ENCODE measurements at places on chromosomes 12 and 14.

DNA sequence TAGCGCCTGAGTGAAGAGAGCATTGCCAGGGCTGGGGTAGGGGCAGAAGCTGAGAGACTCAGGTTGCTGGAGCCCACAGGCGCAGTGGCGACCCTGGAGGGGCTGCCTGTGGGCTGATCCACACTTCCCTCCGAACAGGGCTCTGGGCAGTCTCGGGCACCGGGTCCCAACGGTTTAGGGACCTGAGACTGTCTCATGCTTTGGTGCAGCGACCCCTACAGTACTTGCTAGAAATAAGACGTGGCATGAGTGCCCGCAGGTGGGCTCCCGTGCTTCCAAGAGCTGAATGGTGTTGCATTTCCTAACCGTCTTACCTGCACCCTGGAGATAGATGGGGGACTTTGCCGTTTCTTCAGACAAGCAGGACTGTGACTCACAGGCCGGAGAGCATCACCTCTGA lies 57.4 kb downstream of the AACS start:
- no peak for DNase-seq

- DNase-seq: no peak
Measured at GRCh38 chr14:70802379-70802778, 6.9 kb downstream of the MAP3K9 start.

- peak; percentile 66 for DNase-seq
Measured at GRCh38 chr12:50986966-50987737, 34.8 kb downstream of the HIGD1C start.

GRCh38 chr12:58858030-58858429 lies 62.3 kb downstream of the LRIG3 start:
- DNase-seq: no peak

DNA sequence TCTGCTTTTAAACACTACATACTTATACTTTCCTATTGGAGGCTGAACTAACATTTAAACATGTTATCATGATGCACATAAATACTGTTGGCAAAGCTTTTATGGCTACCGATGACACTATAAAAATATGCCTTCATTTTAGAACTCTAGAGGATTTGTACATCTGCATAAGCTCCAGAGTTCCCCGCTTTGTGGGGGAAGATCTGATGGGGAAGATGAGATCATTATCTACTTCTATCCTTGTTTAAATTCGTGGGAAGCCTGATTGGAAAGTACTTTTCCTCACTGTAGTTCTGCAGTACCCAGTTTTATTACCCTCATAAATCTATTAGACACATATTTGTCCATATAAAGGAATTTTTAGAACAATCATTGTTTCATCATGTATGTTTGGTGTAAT lies 299.6 kb upstream of the ATP2B1 start:
- no peak for DNase-seq

- no peak for DNase-seq
Measured at GRCh38 chr14:101704140-101704539, 57.4 kb upstream of the PPP2R5C start.

DNA sequence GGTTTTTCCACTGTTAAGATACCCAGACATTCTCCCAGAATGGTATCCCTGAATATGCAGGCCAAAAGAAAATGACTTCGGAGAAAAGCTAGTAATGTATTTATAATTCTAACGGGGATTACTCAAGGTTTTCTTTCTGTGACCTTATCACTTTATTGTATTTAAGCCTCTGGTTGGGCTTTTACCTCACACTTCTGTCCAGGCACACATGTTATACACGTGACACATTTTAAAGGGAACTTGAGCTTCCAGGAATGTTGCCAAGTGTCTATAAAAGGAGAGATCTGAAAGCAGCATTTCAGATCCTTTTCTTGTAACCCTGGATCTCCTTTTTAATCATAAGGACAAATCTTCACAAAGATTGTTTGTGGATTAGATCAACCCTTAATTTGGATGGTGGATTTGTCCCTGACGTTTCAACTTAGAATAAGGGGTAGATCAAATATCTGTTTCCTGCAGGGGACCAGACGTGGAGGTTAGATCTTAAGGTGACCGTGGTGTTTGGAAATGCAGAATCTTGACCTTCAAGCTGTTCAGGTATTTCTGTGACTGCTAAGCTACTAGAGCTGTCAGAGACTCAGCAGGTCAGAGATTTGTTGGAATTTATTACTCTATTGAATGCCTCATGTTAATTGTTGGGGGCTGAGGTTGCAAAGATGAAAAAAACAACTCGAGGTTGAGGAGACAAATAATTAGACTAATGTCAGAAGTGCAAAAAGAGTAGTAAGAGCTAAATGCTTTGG lies 1.5 kb downstream of the CIPC start:
- DNase-seq: no peak

DNA sequence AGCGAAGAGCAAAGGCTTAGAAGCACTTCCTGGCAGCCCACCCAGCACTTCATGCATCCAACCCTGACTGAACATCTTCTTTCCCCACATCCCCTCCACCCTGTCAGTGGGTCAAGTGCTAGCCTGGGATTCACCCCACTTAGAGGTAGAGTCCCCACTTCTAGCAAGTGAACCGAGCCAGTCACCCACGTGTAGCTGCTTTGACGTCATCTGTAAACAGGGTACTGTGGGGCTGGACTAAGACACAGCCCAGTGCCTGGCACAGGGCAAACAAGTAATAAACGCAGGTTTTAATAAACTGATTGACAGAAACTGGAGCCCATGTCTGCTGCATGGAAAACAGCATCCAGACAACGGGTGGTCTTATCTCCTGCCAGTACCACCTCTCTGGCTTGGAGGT lies 61.7 kb downstream of the ITPK1 start:
- no peak for DNase-seq

- DNase-seq: no peak
Measured at GRCh38 chr14:39763402-39763890, 331.2 kb upstream of the FBXO33 start.

GRCh38 chr14:24219521-24219920 lies 3.7 kb upstream of the MDP1 start:
- no peak for DNase-seq

- no peak for DNase-seq
Measured at GRCh38 chr12:112711507-112711906, 80.0 kb upstream of the RPH3A start.

GRCh38 chr12:15788233-15789219 lies 662 bp downstream of the EPS8 start:
- peak; percentile 37 for DNase-seq

- no peak for DNase-seq
Measured at GRCh38 chr12:16261944-16262475, 15.5 kb downstream of the SLC15A5 start.

- DNase-seq: no peak
Measured at GRCh38 chr12:89857652-89858274, 149.1 kb upstream of the ATP2B1 start.

DNA sequence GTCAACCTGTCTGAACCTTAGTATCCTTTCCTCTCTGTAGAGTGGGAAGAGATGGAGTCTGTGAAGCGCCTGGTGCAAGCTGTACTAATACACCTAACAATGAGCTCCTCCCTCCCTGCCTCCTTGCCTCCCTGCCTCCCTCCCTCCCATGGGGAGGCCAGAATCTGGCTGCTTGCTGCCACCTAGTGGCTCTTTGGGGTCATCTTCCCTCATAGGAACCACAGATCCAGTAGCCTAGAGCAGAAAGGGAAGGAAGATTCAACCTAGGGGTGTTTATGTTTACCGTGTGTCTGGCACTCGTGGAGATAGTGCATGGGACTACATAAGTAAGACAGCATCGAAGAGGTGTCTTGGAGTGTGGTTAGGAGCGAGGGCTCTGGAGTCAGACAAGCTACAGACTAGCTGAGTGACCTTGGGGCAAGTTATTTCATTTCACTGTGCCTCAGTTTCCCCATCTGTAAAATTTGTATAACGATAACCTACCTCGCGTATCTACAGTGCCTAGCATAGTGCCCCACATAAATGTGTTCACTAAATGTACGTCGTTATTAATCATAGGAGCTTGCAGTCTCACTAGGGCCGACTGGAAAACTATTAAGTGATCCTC lies 35.5 kb upstream of the TSPAN9 start:
- peak; percentile 47 for DNase-seq

DNA sequence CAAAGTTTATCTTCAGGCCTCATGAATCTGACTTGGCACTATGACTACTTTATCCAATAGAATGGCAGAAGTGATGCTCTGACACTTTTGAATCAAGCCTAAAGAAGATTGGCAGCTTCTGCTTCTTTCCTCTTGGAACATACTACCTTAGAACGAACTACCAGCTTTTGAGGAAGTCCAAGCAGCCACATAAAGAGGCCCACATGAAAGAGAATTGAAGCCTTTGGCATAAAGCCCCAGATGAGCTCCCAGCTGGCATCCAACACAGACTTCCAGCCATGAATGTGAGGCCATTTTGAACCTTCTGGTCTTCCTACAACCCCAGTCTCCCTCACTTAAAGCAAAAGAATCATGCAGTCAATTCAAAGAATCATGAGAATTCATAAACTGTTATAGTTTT lies 65.8 kb downstream of the EEA1 start:
- DNase-seq: no peak

DNA sequence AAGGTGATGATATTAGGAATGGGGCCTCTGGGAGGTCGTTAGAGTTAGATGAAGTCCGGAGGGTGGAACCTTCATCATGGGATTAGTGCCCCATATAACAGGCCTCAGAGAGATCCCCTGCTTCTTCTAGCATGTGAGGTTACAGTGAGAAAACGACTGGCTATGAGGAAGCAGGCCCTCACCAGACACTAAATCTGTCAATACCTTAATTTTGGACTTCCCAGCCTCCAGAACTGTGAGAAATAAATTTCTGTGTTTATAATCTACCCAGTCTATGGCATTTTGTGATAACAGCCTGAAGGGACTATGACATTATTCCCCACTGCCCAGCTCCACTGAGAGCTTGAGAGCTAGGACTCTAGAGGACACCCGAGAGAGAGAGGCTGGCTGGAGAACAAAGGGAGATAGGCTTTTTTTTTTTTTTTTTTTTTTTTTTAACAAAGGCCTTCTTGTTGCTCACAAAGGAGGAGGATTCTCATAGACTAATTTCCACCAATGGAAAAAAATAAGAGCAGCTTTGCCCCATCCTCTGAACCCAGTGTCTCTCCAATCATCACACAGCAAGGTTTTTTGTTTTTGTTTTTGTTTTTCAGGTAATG lies 87.8 kb upstream of the EEA1 start:
- no peak for DNase-seq

DNA sequence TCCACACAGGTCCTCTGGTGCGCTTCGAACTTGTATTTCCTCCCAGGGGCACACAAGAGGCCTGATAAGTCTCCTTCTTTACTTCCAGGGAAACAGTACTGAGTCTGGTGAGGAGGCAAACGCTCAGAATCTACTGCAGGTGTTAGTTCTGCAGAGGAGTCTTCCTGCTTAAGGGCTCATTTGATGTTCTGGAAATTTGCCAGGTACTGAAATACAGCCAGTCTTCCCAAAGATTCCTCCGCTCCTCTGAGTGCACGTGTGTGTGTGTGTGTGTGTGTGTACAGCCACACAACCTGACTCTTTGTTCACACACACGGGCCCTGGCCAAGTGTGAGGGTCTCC lies 92.0 kb downstream of the FBXL14 start:
- no peak for DNase-seq

GRCh38 chr12:73421832-73422231 lies 1115.8 kb upstream of the ATXN7L3B start:
- DNase-seq: no peak

DNA sequence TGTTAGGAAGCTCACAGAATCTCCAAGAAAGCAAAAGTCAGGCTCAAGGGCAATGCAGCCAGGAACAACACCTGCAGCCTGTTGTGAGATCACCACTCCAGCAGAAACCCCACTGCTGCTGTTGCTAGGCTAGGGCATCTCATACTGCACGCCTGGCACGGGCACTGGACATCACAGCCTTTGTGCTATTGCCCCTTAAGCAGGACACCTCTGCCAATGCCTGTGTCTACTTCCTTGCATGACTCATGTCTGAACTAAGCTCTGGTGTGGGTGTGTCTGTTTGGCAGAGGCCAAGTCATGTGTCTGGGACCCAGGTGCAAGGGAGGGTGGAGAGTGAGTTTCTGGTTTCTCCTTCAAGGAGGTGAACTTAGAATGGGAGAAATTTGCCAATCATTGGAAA lies 10.0 kb upstream of the DDX47 start:
- peak; percentile 71 for DNase-seq

DNA sequence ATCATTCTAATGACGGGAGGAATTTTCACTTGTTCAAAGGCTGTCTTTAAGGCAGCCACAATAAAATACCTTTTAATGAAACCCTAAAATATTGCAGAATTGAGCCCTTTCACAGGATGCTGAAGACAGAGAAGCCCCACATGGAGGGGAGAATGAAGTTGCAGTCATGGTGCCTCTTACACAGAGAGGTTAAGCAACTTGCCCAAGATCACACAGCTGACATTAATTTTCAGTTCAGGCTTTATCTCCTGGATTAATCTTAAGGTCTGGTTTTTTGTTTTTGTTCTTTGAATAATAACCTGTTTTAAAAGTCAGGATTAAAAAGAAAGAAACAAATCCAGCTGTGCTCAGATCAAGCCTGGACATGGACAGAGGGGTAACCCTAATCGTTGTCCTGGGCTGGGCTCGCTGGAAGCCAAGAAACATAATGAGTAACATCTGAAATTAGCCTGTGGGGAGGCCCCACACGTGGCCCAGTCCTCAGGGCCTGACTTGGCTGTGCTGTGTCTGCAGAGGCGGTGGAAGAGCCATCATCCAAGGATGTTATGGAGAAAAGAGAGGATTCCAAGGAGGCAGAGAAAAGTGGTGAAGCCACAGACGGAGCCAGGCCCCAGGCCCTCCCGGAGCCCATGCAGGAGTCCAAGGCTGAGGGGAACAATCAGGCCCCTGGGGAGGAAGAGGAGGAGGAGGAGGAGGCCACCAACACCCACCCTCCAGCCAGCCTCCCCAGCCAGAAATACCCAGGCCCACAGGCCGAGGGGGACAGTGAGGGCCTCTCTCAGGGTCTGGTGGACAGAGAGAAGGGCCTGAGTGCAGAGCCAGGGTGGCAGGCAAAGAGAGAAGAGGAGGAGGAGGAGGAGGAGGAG lies 8.0 kb downstream of the CHGA start:
- no peak for DNase-seq

DNA sequence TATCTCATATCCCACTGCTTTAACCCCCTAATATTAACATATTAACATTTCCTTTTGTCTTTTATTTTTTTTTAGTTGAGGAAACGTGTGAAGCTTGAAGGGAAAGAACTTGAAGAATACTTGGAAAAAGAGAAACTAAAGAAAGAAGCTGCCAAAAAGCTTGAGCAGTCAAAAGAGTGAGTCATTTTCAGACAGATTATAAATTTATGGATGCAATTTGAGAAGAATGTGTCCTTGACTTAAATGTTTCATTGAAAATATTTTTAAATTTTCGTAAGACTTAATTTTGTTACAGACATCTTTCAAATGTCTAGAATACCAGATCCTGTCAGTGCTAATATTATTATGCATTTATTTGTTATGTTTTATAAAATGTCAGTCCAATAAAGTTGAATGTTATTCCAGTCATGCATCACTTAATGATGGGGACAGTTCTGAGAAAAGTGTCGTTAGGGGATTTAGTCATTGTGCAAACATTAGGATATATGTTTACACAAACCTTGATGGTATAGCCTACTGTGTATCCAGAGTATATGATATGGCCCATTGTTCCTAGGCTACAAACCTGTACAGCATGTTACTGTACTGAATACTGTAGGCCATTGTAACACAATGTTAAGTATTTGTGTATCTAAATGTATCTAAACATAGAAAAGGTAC lies 32.6 kb downstream of the CPSF2 start:
- no peak for DNase-seq

GRCh38 chr12:20549108-20549719 lies 145.9 kb upstream of the SLCO1C1 start:
- DNase-seq: no peak

- DNase-seq: no peak
Measured at GRCh38 chr14:70827347-70827746, 18.0 kb upstream of the MAP3K9 start.

GRCh38 chr14:72946491-72946890 lies 20.2 kb downstream of the DCAF4 start:
- no peak for DNase-seq

GRCh38 chr14:49194067-49194466 lies 392.1 kb downstream of the RPS29 start:
- DNase-seq: no peak
